Activated CD8-positive, alpha-beta memory T cell treated with anti-CD3 and anti-CD28 coated beads for 4 hours (primary cell): ENCODE measurements at places on chromosomes 3 and 15.

GRCh38 chr3:49627634-49628033 lies 46.5 kb upstream of the APEH start:
- DNase-seq, result no peak

- no peak for DNase-seq
Observed at GRCh38 chr3:141193066-141193830, 38.4 kb upstream of the PXYLP1 start.

DNA sequence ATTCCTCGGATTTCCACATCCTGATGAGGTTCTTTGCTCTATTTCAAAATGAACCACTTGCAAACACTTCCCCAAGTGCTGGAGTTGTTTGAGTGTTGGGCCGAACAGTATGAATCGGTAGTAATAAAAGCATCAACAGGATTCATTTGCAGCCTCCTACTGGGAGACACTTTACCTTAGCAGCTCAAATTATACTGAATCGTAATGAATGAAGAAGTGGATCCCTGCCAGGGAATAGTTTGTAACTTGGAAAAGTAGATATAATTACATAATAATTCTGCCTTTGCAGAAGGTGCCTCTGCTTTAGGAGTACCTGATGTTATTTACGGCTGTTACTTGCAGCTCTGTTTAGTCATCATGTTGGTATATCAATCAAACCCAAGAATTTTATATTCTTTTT lies 669.1 kb downstream of the CADM2 start:
- no peak for DNase-seq

- DNase-seq, result no peak
Observed at GRCh38 chr15:65773386-65774111, 18.5 kb downstream of the DENND4A start.

- no peak for DNase-seq
Observed at GRCh38 chr3:119245778-119246177, 5.1 kb upstream of the B4GALT4 start.

DNA sequence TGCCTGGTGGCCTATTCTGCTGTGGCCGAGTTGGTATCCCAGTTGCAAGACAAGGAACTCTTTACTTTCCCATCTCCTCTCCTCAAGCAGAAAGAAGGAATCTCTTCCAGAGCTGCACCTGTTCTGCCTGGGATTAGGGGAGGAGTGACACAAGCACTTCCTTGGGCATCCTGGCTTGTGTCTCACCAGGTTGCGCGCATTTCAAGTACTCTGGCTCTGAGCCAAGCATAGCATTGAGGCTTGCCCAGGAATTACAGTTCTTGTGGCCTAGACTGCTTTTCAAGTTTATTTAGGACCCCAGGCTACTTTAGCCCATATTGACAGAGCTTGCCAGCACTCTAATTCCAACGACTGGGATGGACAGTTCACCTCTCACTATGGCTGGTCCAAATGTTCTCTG lies 150.5 kb downstream of the RSRC1 start:
- no peak for DNase-seq

GRCh38 chr15:88635318-88635717 lies 3.5 kb upstream of the ISG20 start:
- DNase-seq, result no peak
